ENCODE measurements at places on chromosomes 3 and 15.

DNA sequence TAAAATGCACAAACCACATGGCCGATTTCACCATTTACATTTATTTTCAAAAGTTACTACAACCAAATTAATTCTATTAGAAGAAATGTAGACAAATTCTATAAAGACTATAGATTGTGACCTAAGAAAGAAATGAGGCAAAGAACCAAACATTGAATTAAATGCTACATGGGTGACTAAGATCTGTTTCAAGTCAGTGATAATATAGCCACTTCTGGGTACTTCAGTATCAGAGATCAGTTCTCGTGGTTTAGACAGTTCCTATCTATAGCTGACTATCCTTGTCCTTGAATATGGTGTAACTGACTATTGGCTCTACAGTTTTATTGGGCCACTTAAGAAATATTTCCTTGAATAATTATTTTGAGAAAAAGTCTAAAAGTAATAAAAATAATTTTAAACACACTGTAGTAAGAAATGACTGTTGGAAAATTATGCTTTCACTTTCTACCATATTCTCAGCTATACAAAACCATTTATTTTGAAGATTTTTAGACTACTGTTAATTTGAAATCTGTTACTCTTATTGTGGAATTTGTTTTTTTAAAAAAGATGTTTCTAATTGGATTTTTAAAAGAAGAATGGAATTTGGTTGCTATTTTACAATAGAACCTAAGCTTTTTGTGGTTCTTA lies 14.1 kb downstream of the KCNMB3 start:
- DNase-seq: no peak

GRCh38 chr15:37765786-37766185 lies 168.7 kb upstream of the TMCO5A start:
- no peak for DNase-seq

DNA sequence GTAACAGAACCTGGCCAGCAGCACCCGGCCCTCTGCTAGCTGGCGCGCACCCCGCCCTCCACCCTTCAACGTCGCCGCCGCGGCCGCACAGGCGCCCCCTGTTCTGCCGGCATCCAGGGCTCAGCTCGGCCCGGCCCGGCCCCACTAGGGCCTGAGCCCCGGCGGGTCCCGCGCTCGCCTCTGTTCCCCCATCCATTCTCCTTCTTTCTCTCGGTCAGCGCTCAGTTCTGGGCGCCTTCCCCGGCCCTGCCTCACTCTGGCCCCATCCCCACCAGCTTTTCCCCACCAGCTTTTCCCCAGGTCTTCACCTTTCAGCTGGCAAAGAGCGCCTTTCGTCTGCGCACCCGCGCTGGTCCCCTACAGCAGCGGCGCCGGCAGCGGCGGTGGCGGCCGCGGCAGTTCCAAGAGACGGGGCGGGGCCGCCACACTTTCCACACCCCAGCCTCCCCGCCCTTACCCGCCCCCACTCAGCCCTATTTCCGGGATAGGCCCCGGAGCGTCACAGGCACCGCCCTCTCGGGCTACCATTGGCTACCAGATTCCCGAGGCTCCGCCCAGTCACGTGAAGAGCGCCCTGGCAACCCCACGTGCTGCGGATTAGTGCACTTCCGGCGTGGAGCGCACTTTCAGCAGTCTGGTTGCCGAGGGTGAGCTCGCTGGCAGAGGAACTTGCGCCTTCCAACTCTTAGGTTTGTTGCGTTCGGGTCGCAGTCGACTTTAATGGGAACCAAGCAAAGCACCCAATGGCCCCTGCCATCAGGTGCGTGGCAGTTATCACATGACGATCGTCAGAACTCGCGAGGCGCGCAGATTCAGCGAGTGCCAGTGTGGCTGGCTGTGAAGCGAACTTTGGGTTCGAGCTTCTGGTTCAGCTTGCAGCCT lies at the start of gene EIF5A2:
TSS of gene EIF5A2 (minus strand) at position 403 of the 882 bp plus-strand sequence. CDS start 831 bp downstream, outside the sequence.
- peak; percentile 96 for DNase-seq

GRCh38 chr15:50128266-50128665 lies 9.2 kb upstream of the ATP8B4 start:
- no peak for DNase-seq

DNA sequence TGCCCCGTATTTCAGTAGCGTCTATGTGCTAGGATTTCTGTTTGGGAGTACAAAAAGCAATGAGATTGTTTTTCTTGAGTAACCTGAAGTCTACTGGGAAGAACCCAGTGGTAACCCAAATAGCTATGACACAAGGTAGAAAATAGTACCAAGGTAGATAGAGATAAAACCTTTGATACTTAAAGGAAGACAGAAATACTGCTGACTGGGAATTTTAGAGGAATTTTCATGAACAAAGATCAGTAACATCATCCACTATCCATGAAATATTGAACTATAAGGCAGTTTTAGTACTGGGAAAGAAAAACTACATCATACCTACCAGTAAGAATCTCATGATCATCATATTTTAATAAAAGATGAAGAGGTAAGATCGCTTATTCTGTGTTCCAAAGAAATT lies 489.8 kb downstream of the LPP start:
- no peak for DNase-seq

DNA sequence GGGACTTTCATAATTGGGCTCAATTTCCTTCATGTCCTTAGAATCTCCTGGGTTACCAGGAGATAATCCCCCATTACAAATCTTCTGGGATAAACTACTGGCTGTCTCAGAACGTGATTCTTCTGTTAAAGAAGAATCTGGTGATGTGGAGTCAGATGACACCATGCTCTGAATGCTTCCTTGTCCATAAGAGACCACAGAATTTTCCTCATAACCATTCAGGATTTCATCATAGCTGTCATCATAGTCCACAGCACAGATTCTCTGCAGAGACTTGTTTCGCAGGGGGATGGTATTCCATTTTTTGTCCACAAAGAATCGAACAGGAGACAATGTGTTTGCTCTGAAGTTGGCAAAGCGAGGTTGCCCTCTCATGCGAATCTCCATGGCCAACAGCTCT lies 109.8 kb upstream of the TSPAN3 start:
- no peak for DNase-seq

DNA sequence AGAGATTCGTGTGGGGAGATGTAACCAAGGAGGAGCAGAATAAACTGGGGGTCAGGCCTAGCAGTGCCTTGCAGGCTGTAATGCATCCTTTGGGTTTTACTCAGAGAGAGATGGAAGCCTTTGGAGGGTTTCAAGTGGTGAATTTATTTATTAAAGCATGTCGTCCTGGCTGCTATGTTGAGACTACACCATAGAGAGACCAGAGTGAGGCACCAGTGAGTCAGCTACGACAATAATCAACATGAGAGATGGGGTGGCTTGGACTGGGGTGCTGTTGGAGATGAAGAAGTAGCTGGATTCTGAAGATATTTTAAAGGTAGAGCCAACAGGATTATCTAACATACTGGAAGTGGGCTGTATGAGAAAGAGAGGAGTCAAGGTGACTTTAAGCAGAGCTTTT lies 335.3 kb upstream of the ARHGEF26 start:
- no peak for DNase-seq

- peak; percentile 54 for DNase-seq
Measured at GRCh38 chr3:128112357-128112968, 11.1 kb downstream of the RUVBL1 start.

GRCh38 chr3:169827712-169828111 lies 15.0 kb upstream of the LRRC34 start:
- DNase-seq: no peak

GRCh38 chr15:78315686-78316282 lies 16.4 kb upstream of the SKIC8 start:
- no peak for DNase-seq

- no peak for DNase-seq
Measured at GRCh38 chr3:119376758-119377157, 82.6 kb downstream of the ARHGAP31 start.

DNA sequence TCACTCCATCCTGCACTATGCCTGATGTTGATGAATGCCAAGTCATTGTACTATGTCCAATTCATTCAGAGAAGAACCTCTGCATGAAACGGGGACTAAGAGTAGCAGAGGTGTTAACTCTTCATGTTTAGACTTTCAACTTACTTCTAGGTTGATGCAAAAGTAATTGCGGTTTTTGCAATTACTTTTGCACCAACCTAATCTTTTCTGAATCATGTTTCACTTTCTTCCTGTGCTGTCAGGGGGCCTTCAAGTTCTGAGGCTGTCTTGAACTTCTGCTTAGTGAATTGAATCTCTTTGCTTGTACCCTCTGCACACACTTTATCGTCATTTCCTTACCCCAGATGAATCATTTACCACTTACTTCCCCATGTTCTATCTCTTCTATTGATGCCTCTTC lies 636.2 kb downstream of the NAALADL2 start:
- no peak for DNase-seq

GRCh38 chr3:184710870-184711492 lies 883 bp downstream of the MAGEF1 start:
- peak; percentile 28 for DNase-seq

DNA sequence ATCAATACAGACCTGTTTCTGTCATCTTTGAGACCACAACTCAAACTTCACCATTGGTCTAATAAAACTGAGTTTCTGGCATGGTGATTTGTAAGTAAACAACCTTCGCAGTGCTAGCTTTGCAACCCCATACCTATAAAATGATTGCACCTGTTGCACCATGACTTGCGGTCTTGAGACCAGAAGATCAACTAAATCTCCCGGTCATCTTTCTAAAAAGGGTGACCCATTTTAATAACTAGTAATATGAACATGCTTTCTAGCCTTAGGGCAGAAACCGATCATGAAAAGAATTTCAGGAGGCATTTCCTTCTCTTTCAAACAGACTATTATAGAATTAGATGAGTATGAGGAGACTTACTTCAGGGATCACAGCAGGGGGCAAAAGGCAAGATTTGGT lies 151.9 kb upstream of the ZNF385D start:
- DNase-seq: no peak

- DNase-seq: no peak
Measured at GRCh38 chr15:93298901-93299300, 209.9 kb upstream of the RGMA start.

DNA sequence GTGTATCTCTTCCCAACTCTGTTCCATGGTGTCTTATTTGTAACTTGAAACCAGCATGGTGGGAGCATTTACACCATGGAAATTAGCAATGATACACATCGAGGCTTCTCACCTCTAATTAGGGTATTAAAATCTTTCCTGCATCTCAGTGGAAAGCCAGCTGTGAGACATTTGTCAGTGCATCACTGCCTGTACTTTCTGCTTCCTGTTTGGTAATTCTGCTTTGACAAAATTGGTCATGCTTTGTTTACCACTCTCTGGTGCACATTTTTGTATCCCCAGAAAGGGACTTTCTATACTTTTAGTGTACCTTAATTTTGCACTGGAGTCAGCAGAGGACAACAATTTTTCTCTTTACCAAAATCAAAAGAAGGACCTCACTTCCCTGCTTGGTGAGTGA lies 402.1 kb downstream of the PDCD6IP start:
- DNase-seq: no peak

- peak; percentile 74 for DNase-seq
Measured at GRCh38 chr3:38651153-38651789, 1.8 kb upstream of the SCN5A start.

Measured in activated CD4-positive, alpha-beta T cell treated with anti-CD3 and anti-CD28 coated beads, Interleukin-2, amount 50 U/mL, for 48 hours (primary cell).